Glomerular endothelial cell (primary cell): ENCODE measurements at places on chromosomes 2 and 18. TPM values are rescaled to one million over a fixed set of nuclear protein-coding genes. Genes with fewer than 3 reads are reported as not detected.

DNA sequence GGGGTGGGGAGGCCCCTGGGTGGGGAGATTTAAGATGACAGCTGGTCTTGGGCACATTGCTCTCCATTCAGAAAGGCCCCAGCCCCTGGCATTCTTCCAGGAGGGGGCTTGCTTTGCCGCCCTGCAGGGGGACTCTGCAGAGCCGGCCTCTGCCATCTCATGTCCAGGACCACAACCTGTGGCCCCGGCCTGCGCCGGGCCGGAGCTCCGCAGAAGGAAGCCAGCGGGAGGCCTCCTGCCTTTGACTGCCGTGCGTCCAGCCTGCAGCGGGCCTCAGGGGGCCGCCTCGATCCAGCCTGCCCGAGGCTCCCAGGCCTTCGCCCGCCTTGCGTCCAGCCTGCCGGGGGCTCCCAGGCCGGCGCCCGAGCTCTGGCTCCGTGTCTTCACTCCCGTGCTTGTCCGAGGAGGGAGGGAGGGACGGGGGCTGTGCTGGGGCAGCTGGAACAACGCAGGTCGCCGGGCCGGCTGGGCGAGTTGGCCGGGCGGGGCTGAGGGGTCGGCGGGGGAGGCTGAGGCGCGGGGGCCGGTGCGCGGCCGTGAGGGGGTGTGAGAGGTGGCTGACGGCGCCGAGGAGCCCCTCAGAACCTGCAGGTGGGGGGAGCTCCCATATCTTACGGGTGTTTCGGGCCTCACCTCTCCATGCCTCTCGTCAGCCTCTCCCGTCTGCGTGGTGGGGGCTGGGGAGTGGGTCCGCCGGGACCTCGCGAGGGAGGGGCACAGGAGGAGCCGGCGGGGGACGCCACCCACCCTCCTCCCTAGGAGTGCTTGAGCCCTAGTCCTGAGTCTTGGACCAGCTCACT lies 20.4 kb downstream of the GPC1 start:
- no peak for DNase-seq

MYCN gene
- 1.8 and 6.5 TPM in 2 replicates for total RNA-seq

DNA sequence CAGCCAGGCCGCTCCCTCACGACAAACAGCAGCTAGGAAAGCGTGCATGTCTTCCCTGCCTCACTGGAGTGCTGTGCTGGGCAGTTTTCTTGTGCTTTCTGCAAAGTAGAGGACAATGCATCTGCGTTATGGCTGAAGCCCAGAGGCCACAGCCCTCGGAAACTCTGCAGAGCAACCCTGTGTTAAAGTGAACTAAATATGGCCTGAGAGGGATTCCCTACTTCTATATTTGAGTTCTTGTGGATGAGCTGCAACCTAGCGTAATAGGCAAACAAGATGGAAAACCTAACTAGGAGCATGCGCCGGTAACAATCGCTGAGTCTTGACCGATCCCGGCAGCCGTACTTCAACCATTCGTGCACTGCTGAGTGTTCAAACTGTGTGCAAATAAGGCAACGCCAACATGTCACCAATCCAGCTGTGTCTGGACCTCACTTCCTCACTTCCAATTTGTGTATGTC lies 471.9 kb upstream of the HS6ST1 start:
- DNase-seq = no peak

GRCh38 chr2:100936972-100937542 lies 65.0 kb upstream of the RPL31 start:
- DNase-seq = no peak

GRCh38 chr2:80529466-80530165 lies 225.1 kb upstream of the LRRTM1 start:
- DNase-seq = no peak

RUFY4 gene
- total RNA-seq = not detected in 2 replicates

- no peak for DNase-seq
Measured at GRCh38 chr2:64730551-64731262, 77.0 kb upstream of the SERTAD2 start.

CENPA gene
- total RNA-seq = 3.6 and 4.6 TPM in 2 replicates

HOXD13 gene
- total RNA-seq = not detected in 2 replicates

DNA sequence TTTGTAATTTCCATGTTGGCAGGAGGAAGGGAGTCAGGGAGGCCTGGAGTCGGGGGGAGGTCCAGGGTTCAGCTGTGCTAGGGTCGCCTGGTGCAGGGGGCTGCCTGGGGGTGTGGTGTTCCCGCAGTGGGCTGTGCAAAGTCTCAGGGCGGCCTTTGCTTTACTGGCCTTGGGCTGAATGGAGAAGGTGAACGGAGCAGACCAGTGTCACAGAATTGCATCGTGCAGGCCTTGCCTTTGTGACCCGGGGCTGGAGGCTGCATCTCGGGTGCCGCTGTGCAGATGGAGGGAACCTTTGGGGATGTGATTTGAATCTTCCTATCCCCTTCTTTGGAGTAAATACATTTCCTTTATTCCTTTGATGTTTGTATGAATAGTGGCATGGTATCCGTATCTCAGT lies 8.8 kb downstream of the SNTG2 start:
- DNase-seq = no peak

STEAP3 gene
- 17.4 and 23.8 TPM in 2 replicates for total RNA-seq

PARD6G gene
- total RNA-seq = 5.1 and 5.4 TPM in 2 replicates

- DNase-seq = no peak
Measured at GRCh38 chr2:152485954-152486736, 151.2 kb downstream of the FMNL2 start.

DNA sequence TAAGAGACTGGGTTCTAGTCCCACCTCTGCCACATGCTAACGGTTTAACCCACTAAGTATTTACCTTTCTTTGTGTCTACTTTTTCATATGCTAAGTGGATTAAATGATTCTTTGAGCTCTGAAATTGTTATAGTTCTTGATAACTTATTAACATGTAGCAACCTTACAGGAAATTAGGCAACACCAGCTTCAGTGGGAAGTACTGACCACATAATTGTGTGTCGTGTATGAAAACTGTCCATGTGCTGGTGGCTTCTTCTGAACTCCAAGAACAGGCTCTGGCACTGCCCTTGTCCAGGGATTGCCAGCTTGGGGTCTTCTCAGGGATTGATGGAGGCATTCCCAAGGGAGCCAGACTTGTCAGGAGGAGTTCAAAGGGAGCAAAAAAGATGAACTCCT lies 427.7 kb downstream of the TGIF1 start:
- DNase-seq = no peak

- no peak for DNase-seq
Measured at GRCh38 chr2:211479536-211480150, 923.2 kb downstream of the CPS1 start.

SDC1 gene
- 7.4 and 17.5 TPM in 2 replicates for total RNA-seq

GRCh38 chr18:79542213-79542612 lies 137.4 kb upstream of the CTDP1 start:
- DNase-seq = no peak

- no peak for DNase-seq
Measured at GRCh38 chr2:98474979-98475632, 30.4 kb downstream of the INPP4A start.

ZAP70 gene
- total RNA-seq = 2.7 and 4.6 TPM in 2 replicates

DNA sequence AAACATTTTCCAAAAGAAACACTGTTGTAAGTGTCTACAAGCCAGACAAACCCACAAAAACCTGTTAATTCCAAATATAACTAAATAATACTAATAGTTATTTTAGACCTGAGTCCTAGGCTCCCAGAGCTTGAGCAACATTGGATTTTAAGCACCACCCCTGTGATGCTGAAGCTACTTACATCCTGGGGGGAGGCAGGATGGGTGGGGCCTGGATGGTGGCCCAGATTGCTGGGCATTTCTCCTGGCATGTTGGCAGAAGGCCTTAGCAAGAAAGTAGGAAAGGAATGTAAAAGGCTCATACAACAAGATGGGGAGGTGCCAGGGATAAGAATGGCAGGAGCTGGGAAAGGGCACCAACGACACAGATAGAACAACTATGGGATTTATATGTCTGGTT lies 50.7 kb upstream of the OTX1 start:
- no peak for DNase-seq

DNA sequence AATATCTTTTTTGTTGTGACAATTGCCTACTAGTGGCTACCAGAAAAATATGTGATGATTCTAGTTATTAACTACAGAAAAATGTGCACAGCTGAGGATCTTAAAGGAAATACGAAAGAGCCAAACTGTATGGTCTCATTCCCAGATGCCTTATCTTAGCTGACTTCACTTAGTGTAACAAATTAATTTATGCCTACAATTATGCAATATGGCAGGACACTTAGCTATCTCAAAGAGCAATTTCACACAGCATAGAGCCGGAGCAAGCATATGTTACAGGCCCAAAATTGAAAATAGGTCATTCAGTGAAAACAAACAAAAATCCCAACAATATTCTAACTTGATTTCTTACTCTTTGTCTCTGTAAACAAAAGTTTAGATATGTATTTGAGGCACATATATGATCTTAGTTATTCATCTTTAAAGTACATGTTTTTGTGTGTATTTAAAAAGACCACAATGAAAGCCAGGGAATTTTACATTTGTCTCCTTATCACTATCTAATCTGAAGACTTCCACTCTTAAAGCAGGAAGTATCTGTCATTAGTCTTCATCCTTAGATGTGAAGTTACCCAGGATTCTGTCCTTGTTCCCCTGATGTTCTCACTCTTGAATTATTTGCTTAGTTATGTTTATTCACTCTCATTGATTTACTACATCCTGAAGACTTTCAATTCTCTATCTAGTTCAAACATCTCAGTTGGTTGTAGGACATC lies 1579.0 kb upstream of the NXPH2 start:
- DNase-seq = no peak

DNA sequence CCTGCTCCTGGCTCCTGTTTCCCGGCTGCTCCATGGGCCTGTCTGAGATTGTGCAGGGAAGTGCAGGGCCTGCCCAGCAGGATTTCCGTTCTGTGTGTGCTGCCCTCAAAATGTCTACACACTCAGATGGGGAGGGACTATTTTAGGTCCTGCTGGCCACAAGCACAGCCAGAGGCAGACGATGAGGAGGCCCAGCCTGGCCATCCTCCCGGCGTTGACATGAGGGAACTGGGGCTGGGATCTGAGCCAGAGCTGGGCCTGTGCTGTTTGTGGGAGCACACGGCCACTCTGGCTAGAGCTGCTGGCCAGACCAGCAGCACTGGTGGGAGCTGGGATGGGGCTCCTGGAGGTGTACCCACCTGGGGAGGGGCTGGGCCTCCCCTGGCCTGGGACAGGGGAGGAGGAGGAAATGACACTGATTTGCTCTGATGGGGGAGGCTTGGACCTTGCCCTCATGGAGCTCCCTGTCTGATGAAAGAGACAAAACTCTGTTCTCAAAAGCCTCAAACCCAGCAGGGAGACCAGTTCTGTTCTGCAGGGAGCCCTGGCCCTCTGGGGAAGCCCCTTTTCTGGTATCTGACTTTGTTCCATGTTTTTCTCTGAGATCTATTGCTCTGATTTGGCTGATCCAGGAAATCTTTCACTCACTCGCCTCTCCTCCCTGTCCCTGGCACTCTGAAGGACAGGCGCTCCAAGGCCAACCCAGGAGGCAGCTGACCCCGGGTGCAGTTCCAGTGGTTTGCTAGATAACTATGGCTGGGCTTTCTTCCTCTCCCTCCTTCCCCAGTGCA lies 161.8 kb downstream of the DYSF start:
- no peak for DNase-seq

DNA sequence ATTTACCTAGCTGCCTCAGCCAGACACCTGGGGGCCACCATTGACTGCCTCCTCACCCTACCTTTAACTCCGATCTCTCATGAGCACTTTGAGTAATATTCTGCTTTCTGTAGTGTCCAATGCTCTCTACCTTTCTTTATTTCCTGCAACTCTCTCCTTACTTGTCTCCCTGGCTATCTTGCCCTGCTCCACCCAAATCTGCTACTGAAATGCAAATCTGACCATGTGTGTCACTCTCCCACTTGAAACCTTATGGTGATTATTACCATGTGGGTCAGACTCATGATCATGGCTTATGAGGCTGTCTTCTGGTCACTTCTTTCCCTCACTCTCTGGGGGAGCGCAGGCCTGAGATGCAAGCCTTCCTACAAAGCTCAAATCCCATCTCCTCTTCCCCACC lies 83.3 kb downstream of the INSIG2 start:
- DNase-seq = no peak

FSHR gene
- total RNA-seq = not detected in 2 replicates

DNA sequence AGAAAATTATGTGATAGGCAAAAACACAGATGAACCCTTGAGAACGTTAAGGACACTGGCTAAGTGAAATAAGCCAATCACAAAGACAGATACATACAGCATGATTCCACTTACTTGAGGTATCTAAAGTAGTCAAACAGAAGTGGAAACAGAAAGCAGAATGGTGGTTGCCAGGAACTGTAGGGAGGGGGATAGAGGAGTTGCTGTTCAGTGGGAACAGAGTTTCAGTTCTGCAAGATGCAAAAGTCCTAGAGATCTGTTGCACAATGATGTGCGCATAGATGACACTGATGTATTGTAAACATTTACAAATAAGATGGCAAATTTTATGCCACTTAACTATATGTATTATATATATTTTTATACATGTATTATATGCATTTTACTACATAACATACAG lies 59.7 kb downstream of the POLE4 start:
- no peak for DNase-seq

DNA sequence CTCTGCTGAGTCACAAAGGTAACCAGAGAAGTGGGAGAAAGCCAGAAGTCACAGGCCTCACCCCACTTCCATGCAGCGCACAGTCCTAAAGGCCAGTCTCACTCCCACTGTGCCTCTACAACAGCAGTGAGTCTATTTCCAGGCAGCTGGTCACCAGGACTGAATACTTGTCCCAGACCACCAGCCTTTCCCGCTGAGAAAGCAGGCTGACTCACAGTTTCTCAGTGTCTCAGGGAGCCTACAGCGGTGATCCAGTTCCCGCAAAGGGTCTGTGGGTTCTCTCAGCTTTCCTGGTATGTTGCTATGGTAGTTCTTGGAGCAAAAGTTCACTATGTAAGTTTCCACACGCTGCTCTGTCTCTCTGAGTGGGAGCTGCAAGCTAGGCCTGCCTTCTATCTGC lies 622.5 kb downstream of the RNF144A start:
- DNase-seq = no peak

DNA sequence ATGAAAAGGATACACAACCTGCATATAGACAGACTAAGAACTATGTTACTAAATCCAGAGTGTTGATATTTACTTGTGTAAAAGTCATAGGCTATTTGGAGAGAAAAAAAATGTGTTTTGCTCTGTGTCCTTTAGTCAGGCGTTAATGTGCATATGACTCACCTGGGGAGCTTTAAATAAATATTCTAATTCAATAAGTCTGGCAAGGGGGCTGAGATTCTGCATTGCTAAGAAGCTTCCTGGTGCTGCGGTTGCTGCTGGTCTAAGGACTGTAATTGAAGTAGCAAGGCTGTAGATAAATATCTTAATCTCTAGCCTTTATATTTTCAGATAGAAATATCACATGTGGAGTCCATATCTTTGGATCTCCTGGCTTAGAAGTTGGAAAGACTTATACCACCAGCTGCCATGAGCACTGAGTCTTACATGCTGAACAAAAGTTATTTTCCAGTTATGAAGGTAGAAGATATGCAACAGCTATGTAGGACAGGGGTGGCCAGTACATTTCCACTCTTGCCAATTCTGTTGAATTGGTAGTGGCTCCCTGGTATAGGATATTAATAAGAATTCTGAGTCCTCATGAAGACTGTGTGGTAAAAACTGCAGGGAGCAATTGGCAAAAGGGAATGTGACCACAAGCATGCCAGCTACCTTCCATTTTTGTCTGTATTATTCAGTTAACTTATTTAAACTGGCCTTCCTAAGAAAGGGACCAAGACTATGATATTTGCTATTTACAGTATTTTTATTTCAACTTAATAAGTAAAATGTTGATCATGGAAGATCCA lies 4.8 kb downstream of the SPAG16 start:
- no peak for DNase-seq
